ENCODE measurements at places on chromosomes 4 and X.

DNA sequence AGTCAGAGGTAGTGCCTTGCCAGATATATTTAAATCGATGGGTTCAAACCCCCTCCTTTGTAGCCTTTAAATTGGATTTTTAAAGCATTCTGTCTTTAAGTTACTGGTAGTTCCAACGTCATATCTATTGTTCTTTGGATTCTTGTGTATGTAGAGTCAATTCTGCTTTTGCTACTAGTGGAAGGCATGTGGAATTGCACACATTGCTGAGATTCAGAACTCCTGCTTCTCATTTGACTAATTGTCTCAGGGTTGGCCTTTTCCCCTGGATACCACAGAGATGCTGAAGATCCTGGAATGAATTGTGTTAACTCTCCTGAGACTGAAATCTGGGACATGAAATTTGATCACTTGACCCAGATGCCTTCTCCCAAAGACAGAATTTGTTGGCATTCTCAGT lies 328.3 kb upstream of the RPS6KA3 start:
- no peak for DNase-seq

- DNase-seq, result no peak
Measured at GRCh38 chr4:8744083-8744805, 127.4 kb downstream of the HMX1 start.

DNA sequence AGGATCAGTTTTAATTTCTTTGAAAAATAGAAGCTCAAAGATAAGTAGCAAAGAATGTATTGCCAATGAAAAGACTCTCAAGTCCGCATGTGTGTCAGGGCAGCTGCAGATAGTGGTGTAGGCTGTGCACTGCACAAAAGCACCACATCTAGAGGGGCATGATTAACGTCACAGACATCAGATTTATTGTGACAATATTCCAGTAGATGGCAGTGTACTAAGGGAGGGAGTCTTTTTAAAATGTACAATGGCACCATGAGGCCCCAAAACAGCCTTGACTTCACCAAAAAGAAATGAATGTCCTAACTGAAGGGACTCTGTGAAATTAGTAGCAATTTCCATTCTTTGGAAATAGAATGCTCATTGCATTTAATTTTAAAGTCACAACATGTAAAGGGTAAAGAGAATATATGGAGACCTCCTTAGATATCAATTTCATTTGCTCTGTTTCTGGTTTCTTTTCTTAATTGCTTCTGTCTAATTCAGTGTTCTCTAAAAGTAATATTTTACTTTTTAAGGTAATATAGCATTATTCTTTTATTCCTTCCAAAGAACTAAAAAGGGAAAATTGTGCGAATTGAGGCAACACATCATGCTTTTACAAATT lies 98.4 kb downstream of the ZNF827 start:
- no peak for DNase-seq

DNA sequence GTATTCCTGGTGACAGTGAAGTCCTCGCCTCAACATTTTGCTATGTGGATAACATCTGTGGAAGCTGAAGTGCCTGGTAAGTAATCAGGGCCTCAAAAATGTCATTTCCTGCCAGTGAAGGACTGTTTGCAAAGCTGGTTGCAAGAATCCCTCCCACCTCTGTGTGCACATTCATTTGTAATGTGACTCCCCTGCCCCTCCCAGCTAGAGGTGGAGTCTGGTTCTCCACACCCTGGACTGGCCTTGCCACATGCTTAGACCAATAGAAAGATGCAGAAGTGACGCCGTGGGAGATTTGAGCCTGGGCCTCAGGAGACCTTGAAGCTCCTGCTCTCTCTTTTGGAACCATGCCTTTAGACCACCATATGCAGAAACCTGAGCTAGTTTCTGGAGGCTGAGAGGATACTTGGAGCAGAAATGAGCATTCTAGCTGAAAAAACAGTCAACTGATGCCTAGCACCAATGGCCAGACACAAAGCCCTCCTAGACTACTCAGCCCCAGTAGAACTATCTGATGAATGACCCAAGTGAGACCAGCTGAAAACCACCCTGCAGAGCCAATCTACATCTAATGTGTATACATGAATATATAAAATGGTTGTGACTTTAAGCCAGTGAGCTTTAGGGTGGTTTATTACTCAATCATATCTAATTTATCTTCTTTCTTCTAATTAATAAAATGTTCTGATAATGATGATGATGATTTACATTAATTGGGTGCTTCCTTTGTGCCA lies 47.8 kb upstream of the CRMP1 start:
- DNase-seq, result no peak

GRCh38 chrX:68647156-68647957 lies at the start of gene STARD8:
Gene STARD8 (plus strand): TSS chrX:68647666. CDS start chrX:68647883, 217 bp downstream.
- DNase-seq, result no peak

DNA sequence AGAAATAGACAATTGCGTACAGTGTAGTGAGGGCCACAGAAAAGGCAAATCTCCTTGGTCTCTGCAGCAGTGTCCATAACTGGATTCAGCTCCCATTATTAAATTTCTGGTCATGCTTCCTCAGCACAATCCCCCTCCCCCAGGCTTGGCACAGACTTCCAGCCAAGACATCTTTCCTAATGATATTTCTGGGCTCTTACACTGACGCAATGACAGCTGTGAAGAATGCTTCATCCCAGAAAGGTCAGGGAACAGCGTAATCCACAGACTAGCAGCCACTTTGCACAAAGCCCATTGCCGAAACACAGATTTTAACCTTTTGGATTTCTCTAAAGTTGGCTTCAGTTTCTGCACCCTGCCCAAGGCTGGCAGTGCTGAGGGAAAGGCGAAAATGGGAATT lies 597.6 kb upstream of the CPEB2 start:
- no peak for DNase-seq

DNA sequence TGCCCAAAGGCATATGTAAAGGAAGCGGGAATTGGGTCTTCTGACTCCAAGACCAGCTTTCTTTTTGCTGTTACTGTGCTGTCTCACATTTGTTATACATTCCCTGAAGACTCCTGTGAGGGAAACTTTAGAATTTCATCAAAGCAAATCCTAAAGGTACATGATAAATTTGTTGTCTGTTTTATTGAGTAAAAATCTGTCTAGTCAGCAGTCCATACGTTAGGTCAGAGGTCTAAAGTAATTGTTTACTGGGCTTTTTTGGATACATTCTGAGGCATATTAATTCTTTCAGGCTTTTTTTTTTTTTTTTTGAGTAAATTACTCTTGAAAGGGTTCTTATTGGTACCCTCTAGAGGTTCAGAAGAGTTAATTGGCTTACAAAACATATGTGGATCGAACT lies 347.2 kb downstream of the RPA4 start:
- DNase-seq, result no peak

- no peak for DNase-seq
Measured at GRCh38 chr4:25437926-25438325, 60.9 kb downstream of the ANAPC4 start.

Data from activated T-helper 1 cell treated with anti-CD3 and anti-CD28 coated beads, Interleukin-2, amount 50 U/mL, for 16 hours (primary cell).